ENCODE measurements at places on chromosomes 1 and 21.

GRCh38 chr1:3570066-3570986 is 41.0 kb downstream of the MEGF6 start:
- DNase-seq: no peak

- no peak for DNase-seq
Measured at GRCh38 chr21:45532826-45533360, 9.3 kb downstream of the SLC19A1 start.

DNA sequence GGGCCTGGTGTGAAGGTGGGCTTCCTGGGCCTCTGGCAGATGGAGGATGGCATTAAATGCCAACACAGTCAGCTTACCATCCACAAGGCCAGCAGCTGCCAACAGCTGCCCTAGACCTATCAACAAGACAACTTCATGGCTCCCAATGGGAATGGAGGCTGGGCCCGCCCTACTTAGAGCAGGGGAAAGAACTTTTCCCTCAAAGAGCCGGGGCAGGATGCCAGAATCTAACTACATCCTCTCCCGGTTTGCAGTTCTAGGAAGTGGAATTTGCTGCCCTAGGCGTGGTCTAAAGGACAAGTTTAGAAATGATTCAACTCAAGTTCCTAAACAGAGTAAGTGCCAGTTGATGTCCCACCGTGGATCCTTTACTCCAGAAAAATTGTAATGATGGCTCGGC is 13.1 kb downstream of the ICMT start:
- no peak for DNase-seq

GRCh38 chr1:199847021-199847420 is 180.5 kb upstream of the NR5A2 start:
- DNase-seq: no peak

DNA sequence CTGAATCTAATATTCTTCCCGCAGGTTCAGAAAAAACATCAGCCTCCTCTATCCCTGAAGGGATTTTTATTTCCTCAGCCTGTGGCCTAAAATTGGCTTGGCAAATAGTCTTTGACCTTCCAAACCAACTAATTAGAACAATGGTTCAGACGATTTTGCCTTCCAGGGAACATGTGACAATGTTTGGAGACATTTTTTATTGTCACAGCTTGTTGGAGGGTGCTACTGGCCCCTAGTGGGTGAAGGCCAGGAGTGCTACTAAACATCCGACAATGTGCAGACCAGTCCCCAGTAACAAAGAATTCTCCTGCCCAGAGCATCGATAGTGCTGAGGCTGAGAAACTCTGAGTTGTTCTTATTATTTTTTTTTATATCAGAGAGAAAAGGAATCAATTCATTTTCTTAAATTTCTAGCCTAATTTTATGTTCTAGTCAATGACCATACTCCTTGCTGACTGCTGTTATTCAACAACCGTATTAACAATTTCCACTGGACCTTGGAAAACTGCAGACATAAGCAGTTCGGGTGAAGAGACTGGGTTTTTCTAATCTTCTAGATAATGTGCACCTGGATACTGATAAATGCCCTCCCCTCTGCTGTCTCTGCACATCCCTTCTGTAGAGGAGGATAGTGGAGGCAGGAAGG is 280.7 kb downstream of the LMX1A start:
- no peak for DNase-seq

DNA sequence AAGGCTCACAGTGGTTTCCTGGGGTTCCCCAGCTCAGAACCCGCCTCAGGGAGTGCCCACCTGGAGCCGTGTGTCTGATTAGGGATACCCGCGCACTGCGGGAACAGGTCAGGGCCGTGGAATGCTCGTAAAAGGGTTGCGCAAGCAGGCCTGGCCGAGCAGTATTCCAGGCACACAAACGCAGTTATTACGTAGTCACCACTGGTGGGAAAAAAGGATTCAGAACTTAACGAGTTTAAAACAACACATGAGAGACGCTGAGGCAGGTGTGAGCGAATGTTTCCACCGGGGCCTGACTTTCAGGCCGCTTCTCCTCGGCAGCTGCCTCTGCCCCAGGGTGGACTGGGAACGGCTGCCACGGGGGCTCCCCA is 18.2 kb downstream of the PLCH2 start:
- DNase-seq: no peak

- DNase-seq: no peak
Measured at GRCh38 chr1:87246436-87246835, 82.2 kb upstream of the LMO4 start.

DNA sequence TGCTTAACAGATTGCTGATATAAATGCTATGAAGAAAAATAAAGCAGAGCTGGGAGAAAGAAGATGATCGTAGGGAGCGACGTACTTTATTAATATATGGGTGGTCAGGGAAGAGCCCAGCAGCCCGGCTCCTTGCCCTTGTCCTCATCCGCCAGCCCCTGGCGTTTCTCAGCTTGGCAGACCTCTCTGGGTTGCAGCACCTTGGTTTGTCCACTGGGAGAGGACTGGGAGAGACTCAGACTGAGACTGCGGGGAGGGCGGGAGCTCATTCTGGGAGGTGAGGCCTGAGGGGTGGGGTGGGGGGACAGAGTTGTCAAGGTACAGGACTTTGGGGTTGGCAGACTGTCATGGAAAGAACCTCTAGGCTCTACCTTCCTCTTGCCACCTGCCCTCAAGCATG is 3.3 kb upstream of the S100A3 start:
- no peak for DNase-seq

DNA sequence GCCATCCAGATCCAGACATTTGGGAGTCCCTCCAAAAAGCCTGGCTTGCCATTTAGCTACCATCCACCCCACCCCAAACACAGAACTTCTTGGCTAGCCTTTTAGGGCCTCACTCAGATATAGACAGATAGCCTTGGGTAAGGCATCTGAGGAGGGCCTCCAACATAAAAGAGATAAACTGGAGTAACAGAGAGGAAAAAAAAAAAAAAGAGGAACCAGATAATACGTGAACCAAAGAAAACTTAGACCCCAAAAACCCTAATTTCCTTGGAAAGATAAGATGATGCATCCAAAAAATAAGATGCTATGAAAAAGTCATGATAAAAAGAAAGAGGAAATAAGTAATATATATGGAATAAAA is 19.8 kb upstream of the LSS start:
- no peak for DNase-seq

- no peak for DNase-seq
Measured at GRCh38 chr1:205030241-205030640, 12.8 kb upstream of the CNTN2 start.

GRCh38 chr1:206048582-206048981 is 4.4 kb upstream of the RHEX start:
- DNase-seq: no peak

DNA sequence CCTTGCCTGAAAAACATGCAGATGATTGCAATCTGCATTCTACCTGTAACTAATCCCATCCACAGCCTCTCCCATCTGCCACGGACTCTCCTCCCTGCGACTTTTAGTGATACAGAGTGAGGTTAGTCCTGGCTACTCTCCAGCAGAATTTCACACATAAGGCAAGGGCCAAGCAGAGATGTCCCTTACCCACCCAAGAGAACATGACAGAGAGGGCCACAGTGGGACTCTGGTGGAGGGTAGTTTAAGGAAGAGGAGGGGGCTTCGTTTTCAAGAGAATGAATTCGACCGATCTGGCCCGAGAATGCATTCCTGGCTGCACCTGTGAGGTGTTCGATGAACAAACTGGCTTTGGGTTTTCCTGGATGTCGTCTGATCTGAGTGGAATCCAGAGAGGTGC is 87.5 kb upstream of the SIM2 start:
- DNase-seq: no peak

DNA sequence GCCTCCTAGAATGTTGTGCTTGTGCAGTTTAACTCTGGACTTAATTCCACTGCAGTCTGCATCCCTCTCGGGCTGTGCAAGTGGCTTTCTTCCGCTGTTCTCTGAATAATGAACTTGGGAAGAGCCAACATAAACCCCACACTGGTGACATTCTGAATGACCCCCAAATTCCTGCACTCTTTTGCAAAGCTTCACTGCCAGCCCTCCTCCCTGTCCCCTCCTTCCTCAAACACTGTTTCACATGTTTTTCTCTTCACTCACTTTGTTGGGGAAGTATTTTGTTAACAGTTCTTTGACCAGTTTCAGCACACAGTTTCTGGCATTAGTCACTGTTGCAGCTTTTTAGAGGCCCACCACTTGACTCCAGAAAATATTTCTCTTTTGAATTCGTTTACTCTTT is 39.7 kb downstream of the GNG12 start:
- DNase-seq: no peak

DNA sequence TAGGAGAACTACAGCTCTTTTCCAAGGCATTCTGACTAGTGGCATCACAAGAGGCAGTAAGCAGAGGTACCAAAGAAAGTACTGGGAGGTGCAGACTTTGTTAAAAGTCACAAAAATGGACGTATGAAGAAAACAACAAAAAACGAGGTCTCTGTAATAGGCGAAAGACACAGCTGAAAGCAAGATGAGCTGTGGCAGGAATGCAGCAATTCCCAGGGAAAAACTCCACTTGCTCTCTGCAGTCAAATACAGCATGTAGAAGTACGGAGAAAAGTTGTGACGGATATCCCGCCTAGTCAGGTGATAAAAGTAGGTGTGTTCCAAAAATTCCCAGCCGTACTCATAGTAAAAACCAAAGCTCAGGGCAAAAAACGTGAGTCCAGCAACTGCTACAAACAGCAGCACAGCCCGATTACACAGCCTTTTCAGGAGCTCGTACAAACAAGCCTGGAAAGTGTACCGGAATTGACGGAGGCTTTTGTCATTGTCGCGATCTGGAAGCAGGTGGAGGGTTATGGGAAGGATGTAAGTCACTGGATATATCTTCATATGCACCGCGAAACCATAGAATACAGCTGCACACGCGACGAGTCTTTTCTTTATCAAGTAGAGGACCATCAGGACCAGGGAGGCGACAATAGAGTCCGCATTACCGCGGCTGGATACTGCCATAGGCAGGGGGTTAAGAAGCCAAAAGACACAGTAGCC is 979 bp downstream of the PIGM start:
- no peak for DNase-seq

DNA sequence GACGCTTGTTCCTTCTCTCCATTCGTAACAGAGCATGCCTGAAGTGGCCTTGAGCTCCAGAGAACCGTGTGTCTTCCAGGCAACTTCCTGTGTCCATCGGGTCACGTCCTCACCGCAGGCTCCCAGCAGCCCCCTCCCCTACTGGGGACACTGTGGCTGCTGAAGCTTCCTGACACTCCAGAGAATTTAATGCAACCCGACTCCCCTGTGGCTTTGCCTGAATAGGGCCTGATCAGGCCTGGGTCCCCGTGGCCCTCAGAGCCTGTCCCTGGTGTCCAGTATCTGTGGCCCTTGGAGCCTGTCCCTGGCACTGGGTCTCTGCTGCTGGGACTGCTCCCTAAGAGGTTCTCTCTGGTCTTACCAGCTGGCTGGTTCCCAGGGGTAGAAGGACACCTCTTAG is 219.7 kb upstream of the VAMP3 start:
- DNase-seq: no peak

GRCh38 chr21:45467221-45467779 is 62.3 kb downstream of the COL18A1 start:
- DNase-seq: no peak

- DNase-seq: no peak
Measured at GRCh38 chr1:21329209-21329844, 39.1 kb upstream of the ECE1 start.

DNA sequence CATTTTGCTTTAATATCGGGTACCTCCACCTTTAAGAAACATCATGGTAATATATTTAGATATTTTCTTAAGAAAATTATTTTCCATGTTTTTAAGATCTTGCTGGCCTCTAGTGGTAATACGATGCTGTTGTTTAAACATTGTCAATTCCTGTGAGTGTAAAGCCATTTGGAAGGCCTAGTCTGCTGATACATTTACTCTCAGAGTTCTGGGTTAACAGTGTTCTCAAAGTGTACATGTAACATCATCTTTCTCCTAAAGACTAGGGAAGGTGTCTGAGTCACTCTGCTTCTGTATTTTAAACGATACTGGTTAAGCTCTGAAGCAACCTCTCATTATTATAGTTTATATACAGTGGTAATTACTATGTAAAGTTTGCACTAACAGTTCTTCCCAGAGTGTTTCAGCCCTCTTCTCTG is 189.1 kb downstream of the RASAL2 start:
- DNase-seq: no peak

DNA sequence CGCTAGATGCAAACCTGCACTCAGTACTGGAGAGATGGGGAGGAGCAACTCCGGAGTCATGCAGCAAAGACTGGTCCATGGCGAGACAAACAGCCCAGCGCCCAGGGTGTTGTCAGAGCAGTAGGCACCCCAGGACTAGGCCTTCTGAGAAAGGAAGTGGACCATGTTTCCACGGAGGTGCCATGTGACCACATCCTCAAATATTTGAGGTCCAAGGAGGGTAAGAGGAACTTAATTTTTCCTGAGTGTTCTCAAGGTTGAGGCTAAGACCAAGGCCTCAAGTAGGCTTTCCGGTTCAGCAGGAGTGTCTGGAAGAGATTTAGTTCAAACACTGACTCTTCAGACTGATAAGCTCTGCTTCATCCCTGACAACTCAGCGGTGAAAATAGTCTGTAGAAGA is 186.2 kb downstream of the RHOU start:
- no peak for DNase-seq

DNA sequence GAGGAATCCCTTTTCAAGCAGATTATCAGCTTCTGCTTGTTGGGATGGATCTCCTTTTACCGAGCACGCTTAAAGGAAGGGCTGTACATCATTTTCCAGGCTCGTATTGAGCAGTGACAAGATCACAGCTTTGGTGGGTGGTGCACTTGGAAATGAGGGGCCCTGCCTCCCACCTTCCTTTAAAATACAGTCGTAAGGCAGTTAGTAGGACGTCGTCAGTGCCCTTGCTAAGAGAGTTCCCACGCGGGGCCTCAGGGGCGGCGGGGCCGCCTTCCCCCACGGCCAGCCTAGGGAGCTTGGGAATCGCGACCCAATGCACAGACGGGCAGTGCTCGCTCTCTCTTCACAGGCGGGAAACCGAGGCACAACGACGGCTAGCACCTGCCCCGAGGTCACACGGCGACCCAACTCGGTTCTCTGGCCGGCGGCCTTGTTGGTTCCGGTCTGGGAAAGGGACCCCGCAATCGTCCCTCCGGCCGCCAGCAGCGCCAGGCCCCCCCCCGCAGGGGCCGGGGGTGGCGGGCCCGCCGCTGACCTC is 58.6 kb downstream of the H3-3A start:
- DNase-seq: no peak

Measured in GM12892 (cell line).